Osteocyte (in vitro differentiated cells): ENCODE measurements at places on chromosomes 1 and 21.

GRCh38 chr1:158752155-158752712 lies 2.3 kb upstream of the OR6K6 start:
- no peak overlapping the region for H3K4me3 ChIP-seq
- H3K36me3 ChIP-seq, result no peaks in the 10 kb centered on the region
- no peak overlapping the region for H3K27ac ChIP-seq
- no peaks in the 10 kb centered on the region for H3K4me1 ChIP-seq
- no peak for DNase-seq

DNA sequence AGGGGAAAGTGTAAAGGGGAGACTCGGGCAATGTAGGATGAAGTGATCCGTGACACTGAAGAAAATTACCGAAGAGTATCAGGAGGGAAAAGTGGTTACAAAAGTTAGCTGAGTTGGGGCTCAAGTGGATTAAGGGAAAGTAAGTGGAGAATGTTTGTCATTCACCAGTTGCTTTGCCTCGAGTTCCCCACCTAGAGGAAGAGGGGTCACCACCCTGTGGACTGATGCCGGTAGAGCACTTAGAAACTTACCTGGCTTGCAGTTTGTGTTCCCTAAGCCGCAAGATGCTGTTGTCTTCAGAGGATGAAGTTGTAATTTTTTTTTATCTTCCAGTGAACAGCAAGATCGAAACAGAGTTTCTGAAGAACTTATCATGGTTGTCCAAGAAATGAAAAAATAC lies 1.0 kb downstream of the PER3 start:
- H3K27ac ChIP-seq, result no peak overlapping the region
- H3K27me3 ChIP-seq, result no peaks in the 10 kb centered on the region
- H3K4me3 ChIP-seq, result peak overlapping the region; percentile 28
- DNase-seq, result no peak
- peaks cover 13% of the 10 kb centered on the region for H3K4me1 ChIP-seq

DNA sequence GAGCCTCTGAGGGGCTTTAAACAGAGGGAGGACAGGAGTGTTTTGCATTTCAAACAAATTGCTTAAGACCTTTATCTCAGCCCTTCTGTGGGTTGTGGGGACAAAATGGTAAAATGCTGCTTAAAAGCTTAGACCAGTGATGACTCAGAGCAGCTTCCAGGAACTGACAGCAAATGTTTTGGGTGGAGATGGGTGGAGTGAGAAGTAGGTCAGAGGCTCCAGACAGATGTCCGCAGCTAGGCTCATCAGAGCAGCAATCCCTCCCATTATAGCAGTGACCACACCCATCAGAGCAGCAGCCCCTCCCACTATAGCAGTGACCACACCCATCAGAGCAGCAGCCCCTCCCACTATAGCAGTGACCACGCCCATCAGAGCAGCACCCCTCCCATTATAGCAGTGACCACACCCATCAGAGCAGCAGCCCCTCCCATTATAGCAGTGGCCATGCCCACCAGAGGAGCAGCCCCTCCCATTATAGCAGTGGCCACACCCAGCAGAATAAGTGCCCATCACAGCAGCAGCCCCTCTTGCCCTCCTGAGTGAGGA lies 532.2 kb downstream of the MATN1 start:
- H3K4me1 ChIP-seq, result peaks cover 5% of the 10 kb centered on the region
- H3K27ac ChIP-seq, result no peak overlapping the region
- no peaks in the 10 kb centered on the region for H3K36me3 ChIP-seq
- no peak overlapping the region for H3K4me3 ChIP-seq
- peaks cover 2% of the 10 kb centered on the region for H3K27me3 ChIP-seq

DNA sequence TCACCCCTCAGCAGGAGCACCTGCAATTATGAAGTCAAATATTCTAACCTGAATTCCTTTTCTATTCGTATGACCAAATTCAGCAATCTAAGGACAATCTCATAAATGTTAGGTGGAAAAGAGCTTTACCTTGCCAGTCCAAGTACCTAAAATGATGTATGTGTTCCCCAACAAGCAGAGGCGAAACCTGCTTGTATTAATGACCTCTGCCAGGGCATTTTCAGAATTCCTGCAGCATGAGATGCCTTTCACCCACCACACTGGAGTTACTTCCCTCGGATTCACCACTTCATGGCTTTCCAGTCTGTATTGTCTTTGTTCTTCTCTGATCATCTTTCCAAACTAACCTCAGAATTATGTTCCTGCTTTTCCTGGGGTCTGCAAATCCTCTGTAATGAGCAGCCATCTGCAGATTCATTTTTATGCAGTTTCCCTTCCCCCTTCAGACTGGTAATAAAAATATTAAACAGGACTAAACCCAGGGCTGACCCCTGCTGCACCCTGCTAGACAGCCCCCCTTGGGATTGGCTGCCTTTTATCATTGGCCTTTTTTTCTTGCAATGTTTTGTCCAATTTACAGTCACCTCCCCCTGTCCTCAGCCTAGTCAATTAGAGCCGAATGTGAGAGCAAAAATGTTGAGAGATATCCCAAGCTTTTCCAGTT lies 26.6 kb upstream of the CASQ2 start:
- H3K4me3 ChIP-seq, result no peak overlapping the region
- H3K36me3 ChIP-seq, result no peaks in the 10 kb centered on the region
- H3K27ac ChIP-seq, result no peak overlapping the region
- no peaks in the 10 kb centered on the region for H3K4me1 ChIP-seq
- no peak for DNase-seq
